Stimulated activated CD4-positive, alpha-beta T cell treated with anti-CD3 and anti-CD28 coated beads, Interleukin-4, amount 100 ng/mL, for 4 hours (primary cell): ENCODE measurements at places on chromosomes 12 and 14.

GRCh38 chr14:72599579-72600470 lies 294.1 kb downstream of the DPF3 start:
- no peak for DNase-seq

- peak; percentile 89 for DNase-seq
Measured at GRCh38 chr12:124927201-124928094, 13.0 kb upstream of the UBC start.

DNA sequence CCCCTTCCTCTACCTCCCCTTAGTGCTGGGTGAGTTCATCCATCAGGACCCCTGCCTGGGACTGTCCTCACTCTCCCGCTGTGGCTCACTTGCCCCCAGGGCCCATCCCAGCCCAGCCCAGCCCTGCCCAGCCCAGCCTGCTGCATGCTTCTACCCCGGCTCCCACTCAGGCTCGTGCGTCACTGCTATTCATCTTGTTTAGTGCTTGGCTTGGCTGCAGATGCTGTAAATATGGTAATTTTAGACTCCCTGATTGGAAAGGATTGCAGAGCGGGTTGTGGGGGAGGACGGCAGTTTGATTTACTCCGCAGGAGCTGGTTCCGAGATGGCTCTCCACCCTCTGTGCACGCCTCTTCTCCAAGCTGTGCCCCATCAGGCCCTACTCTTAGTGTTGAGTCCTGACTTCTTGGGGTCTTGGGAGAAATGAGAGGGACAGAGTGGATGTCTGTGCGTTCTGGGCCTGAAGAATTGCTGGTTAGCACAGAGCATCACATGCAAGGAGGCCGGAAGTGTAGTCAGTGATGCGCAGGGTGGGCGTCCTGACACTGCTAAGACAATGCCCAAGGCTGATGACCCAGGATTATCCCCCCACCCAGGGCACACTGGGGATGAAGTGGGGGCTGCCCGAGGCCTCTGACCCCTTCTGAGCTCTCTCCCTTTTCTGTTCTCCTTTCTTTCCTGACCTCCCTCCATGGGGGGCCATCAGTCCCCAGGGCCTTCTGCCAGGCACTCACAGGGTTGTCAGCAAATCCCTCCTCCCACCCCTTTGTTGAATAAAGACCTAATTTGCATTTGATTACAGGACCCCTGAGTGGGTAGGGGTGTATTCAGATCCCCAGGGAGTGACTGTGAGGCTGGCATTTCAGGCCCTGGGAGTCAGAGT lies 244.4 kb downstream of the ZFP36L1 start:
- no peak for DNase-seq

DNA sequence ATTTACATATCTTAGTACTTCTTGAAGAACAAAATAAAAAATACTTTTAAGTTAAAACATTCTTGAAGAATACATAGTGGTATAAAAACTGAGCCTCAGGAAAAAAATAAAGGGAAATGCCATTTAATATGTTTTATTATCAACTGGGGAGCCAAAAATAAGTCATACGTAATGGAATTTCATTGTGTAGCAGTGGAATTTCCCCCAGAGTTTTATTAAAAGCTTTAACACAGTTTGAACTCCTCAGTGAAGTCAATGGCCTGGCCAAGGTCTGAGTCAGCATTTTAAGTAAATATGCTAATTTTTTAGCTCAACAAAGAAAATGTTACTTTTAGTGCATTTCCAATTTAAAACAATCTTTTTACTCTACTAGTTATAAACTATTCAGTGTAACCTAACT lies 350.1 kb upstream of the ATP2B1 start:
- DNase-seq, result no peak

- no peak for DNase-seq
Measured at GRCh38 chr14:103887170-103887501, 39.8 kb upstream of the PPP1R13B start.

DNA sequence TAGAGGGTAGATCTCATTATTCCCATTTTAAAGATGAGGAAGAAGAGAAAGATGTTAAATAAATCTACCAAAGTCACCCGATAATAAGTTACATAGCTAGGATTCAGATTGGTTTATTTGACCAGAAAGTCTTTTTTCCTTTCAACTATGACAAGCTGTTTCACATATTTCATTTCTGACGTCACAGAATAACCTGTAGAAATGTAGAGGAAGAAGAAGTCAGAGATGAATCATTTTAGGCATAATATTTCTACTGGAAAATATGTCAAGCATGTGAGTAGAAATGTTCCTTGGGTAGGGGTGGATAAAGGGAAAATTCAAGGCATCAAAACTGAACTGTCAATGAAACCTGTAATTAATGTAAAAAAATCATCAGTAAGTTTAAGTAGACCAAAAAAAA lies 107.0 kb downstream of the MGST1 start:
- no peak for DNase-seq

DNA sequence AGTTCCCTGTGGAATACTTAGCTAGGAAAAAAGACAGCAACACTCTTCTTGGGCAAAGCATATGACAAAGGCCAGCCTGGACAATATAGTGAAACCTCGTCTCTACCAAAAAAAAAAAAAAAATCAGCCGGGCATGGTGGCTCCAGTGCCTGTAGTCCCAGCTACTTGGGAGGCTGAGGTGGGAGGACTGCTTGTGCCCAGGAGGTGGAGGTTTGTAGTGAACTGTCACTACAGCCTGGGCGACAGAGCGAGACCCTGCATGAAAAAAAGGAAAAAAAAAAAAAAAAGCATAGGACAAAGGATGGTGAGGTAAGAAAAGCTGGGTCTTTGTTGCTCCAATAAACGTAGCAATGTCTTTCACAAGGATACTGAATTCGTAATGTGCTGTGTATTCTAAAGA lies 1.1 kb downstream of the TXNDC16 start:
- DNase-seq, result no peak

DNA sequence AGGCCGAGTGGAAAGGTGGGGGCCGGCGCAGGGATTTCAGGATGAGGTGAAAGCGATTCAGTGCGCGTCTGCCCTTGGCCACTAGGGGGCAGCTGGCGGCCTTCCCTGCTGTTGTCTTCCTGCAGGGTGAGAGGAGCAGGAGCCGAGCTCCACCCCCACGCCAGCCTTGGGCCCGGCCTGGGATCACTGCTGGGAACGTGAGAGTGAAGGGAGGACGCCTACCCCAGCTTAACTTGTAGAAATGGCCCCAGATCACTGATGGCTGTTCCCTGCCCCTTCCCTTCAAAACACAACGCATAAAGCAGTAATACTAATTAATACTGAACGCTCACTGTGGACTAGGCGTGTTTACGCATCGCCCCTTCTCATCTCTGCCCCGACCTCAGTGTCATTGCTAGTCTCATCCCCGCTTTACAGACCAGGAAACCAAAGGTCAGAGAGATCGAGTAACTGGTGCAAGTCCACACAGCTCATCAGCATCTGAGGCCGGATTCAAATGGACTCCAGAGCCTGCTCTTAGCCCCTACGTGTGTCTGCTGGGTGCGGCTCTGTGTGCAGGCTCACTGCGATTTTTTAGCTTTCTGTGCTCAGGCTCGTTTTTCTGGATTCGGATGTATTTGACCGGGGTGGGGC lies 24.3 kb downstream of the MVK start:
- peak; percentile 61 for DNase-seq

- DNase-seq, result no peak
Measured at GRCh38 chr14:51546603-51547258, 105.0 kb upstream of the FRMD6 start.

DNA sequence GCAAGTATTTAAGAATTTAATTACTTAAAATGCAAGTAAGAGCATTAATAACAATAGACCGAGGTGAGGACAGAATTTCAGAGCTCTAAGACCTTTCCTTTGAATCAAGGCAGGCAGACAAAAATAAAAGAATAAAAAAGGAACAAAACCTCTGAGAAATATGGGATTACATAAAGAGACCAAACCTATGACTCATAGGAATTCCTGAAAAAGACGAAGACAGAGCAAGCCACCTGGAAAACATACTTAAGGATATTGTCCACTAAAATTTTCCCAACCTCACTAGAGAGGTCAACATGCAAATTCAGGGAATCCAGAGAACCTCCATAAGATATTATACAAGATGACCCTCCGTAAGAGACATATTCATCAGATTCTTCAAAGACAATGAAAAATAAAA lies 325.1 kb downstream of the AEBP2 start:
- no peak for DNase-seq

GRCh38 chr12:76898442-76898841 lies 19.6 kb upstream of the CSRP2 start:
- no peak for DNase-seq

DNA sequence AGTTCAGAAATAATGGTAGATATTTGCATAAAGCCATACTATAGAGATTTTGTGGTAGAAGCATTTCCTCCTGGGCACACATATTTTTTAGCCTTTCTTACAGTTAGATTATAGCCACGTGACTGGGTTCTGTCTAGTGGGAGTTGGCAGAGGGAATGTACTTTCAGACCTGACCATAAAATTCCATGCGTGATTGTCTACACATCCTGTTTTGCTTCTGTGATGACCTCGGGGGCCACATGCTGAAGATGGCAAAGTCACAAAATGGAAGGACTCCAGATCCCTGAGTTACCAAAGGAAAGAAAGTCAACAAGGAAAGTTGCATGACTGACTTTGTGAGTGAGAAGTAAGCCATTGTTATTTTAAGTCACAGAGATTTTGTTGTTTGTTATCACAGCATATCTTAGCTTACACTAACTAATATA lies 14.6 kb upstream of the MIA2 start:
- DNase-seq, result no peak

DNA sequence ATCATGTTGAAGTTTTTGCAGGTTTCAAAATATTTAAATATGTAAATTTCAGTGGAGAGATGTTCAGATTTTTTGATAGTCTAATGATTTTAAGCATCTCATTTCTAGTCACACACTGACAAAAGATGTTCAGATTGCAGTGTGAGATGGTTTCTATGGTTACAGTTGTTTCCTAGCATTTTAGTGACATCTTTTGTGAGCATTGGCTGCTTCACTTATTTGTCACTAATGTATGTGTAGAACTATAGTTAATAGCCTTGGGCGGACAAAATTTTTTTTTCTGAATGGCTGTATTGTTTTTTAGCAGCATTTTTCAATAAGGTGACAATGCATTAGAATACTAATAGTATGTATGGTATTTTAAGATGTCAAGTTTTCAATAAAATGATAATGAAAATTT lies 315.6 kb upstream of the PRKD1 start:
- no peak for DNase-seq

DNA sequence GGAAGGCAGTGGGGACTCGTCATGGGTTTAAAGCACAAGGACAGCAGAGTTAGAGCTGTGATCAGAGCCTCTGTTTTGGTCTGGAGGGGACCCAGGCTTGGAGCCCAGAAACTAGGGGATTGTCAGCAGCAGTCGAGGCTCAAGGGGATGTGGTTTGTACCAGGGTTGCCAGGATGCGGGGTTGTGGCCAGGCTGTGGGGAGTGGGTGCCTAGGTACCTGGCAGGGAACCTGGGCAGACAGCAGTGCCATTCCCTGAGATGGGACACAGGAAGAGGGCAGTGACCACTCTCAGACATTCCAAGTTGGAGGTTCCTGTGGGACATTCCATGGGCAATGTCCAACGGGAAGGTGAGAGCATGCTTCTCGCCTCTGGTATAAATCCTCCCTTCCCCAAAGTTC lies 222.3 kb downstream of the SLC41A2 start:
- DNase-seq, result no peak

- DNase-seq, result no peak
Measured at GRCh38 chr12:22656831-22657230, 31.9 kb downstream of the ETNK1 start.

- DNase-seq, result no peak
Measured at GRCh38 chr12:96227365-96228106, 33.4 kb downstream of the ELK3 start.

- no peak for DNase-seq
Measured at GRCh38 chr12:2043054-2043453, 9.7 kb upstream of the CACNA1C start.

DNA sequence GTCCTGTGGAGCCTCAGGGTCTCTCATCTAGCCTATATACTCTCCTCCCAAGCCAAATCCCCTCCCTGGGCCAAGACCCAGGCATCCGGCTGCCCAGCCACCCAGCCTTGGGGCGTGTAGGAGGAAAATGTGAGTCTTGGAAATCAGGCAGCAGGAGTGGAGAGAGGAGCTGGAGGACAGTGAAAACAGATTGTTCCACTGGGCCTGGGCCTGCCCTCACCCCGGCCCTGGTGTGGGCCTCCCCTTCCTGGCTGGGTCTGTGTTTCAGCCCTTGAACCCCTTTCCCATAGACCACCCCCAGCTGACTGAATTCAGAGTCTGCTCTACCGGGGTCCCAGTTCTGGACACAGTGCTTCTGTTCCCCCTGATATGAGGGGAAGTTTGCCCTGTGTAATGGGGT lies 6.7 kb downstream of the ITGA5 start:
- DNase-seq, result no peak

GRCh38 chr12:123024819-123025391 lies 44.4 kb downstream of the ARL6IP4 start:
- DNase-seq, result no peak

DNA sequence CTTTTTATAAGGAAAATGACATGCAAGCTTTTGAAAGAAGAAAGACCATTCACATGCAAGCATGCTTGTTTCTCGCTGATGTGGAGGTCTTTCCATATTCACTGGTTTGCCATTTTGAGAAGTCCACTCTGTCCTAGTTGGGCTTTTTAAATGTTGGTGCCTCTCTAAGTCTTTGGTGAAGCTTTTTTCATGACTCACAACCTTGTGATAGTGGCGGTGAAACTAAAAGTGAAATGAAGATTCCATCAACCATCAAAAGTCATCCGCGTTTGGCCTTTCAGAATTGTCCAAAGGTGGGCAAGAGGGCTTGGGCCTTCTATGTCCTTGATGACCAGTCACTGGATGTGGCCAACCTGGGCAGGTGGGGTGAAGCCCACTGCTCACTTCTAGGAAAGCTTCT lies 4.3 kb downstream of the LRRC74A start:
- no peak for DNase-seq

GRCh38 chr12:7146906-7147305 lies 16.7 kb downstream of the CLSTN3 start:
- DNase-seq, result no peak

DNA sequence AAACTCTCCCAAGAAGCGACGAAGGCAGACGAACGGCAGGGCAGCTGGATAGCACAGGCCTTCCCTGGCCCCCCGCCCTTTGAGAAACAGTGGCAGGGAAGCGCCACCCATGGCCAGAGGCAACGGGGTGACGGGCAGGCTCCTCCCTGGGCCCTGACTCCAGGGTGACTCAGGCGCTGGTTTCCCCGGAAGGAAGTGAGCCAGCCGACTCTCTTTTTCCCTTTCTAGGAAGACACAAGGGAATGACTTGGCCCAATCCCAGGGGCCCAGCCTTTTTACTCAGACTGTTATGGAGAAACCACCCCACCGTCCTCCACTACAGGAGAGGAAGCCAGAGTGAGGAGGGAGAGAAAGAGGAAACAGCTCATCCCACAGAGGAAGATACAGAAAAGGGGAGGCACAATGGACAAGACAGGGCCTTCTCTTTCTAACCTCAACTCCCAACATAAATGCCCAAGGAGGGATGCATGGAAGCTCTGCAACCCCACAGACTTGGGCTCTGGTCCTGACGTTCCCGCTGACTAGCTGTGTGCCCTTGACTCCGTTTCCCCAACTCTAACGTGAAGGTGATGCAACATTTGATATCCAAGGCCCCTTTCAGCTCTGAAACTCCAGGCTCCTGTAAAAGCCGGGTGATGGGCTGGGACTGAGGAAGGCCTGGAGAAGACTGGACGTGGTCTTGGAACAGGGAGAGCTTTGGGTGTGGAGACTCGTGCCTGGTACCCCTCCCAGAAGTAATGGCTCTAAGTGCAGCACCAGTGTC lies 27.9 kb downstream of the ACTN1 start:
- no peak for DNase-seq

- DNase-seq, result no peak
Measured at GRCh38 chr12:11576104-11576503, 73.4 kb upstream of the ETV6 start.

- no peak for DNase-seq
Measured at GRCh38 chr12:89950421-89950820, 241.8 kb upstream of the ATP2B1 start.
